ENCODE measurements at places on chromosomes 1 and 21.
A peak's percentile ranks its signal among the peaks of the same experiment; 100 is the strongest.

GRCh38 chr1:170321113-170321512, 175.4 kb downstream of the NTMT2 start:
- DNase-seq = no peak

- DNase-seq = no peak
Observed at GRCh38 chr1:116228511-116228910, 117.3 kb downstream of the MAB21L3 start.

GRCh38 chr1:31063631-31064030, 1.9 kb downstream of the PUM1 start:
- DNase-seq = no peak

- no peak for DNase-seq
Observed at GRCh38 chr1:15337656-15338402, 71.9 kb upstream of the EFHD2 start.

DNA sequence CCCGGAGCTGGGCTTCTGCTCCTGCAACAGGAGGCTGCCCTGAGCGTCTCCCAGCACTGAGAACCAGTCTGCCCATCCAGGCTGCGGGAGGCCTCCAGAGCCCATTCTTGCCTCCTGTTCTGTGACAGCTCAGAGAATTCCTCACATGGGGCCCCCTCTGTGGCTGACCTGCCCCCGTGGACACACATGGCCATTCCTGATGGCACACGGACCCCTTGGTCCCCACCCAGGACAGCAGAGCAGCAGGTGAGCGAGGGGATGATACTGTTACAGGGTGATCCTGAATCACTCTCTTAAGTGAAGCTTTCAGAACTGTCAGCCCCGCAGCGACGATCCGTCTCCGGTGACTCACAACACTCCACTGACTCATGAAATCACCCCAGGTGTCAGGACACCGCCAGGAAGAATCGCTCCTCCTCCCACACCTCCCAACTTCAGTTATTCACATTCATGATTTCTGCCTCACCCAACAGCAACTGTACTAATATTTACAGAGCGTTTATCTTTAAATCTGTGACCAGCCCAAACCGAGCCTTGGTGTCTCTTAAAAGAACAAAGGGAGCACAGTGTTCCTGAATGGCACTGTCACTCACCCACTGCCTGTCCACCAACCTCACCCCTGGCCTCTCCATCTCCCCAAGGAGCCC, 22.5 kb downstream of the CHD5 start:
- no peak for DNase-seq

DNA sequence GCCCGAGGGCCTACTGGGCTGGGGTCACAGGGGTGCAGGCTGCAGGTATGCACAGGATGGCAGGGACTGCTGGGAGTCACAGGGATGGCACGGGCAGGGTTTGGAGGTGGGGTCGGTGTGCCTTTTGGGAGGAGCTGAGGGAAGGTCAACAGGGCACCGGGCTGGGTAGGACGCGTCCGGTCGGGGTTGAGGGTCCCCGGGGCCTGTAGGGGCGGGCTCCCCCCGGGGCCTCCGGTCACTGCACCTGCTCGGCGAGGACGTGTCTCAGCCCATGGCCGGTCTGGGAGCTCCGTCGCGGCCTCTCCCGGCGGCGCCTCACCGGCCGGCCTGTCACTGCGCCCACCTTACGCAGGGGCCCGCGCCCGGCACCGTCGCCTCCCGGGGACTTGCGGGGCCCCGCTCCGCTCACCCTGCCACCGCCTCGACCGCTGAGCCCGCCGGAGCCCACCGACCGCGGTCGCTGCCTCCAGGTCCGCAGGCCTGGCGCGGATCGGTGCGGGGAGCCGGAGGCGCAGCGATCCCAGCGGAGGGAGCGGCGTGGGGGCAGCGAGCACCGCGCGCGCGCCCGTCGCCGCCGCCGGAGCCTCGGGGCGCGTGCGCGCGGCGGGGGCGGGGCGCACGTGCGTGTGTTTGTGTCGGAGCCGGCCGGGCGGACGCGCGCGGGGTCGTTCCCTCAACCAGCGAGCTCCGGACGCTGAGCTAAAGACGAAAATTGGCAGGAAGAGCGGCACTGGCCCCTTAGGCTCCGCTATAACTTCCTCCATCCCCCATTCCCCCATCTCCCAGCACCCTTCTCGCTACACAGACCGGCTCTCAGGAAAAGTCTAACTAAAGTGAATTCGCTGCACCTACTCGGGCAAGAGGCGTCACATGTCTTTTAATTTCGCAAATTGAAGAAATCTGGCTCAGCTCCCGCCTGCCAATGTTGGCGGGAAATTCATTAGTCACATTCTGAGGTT, at the start of gene AMIGO1:
Gene AMIGO1, minus strand, starts transcription at position 552 of the 959 bp plus-strand sequence. CDS start 815 bp downstream, outside the sequence.
- peak; percentile 18 for DNase-seq

Data from stimulated activated CD8-positive, alpha-beta memory T cell treated with anti-CD3 and anti-CD28 coated beads, Interleukin-4, amount 100 ng/mL, for 1 hour (primary cell).